ENCODE measurements at places on chromosomes 1 and 21.
A peak's percentile ranks its signal among the peaks of the same experiment; 100 is the strongest.

DNA sequence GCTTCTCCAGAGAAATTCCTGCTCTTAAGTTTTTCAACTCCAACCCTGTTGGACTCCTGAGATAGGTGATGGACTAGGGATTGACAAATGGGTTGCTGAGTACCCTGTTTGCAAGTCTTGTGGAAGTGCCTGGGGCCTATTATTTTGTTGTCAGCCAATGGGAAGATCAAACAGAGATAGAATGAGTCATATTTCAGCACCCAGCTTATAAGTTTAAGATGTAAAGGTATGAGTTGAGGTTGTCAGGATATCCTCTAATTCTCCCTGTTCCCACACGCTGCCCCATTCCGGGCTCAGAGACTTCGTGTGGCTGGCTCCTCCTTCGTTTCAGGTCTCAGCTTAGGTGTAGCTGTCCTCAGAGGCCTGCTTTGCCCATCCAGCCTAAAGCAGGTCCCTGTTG is 91.8 kb downstream of the CENPF start:
- DNase-seq: no peak

- DNase-seq: no peak
These were observed at the start of gene LY9 for GRCh38 chr1:160795951-160796383. TSS of gene LY9 (plus strand) at chr1:160796174. CDS start at chr1:160796188, 14 bp downstream.

GRCh38 chr1:155184835-155185782 is 11.5 kb downstream of the TRIM46 start:
- no peak for DNase-seq

GRCh38 chr21:44421901-44422840 is 33.1 kb upstream of the LRRC3 start:
- DNase-seq: no peak

DNA sequence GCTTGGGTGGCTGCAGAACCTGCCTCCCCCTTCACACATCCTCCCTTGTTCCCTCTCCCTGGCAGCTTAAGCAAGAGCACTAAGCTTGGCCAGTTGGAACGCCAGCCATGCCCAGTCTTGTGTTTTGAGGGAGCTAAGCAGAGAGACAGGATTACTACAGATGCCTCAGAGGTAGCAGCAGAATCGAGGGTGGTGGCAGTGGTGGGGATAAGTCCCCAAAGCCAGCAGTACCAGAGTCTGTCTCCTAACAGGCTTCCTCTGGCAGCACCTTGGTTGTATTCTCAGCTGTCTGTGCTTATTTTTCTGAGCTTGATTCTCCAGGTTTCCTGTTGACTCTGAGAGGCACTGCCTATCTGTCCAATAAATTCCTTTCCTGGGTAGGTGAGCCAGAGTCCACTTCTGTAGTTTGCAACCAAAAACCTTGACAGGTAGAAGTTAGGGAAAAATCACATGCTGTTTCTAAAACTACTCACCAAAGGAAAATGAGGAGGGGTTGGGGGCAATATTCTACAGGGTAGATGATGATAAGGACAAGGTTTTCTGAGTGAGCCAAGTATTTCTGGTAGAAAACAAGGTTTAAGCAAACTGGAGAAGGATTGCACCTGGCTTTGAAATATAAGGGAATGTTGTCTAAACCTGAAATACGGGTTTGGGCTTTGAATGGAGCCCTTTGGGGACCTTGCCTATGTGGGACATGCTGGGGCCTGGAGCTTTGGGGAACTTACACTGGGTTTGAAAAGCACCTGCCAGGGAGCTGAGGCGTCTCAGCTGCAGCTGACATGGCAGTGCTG is 100.8 kb downstream of the PBX1 start:
- no peak for DNase-seq

DNA sequence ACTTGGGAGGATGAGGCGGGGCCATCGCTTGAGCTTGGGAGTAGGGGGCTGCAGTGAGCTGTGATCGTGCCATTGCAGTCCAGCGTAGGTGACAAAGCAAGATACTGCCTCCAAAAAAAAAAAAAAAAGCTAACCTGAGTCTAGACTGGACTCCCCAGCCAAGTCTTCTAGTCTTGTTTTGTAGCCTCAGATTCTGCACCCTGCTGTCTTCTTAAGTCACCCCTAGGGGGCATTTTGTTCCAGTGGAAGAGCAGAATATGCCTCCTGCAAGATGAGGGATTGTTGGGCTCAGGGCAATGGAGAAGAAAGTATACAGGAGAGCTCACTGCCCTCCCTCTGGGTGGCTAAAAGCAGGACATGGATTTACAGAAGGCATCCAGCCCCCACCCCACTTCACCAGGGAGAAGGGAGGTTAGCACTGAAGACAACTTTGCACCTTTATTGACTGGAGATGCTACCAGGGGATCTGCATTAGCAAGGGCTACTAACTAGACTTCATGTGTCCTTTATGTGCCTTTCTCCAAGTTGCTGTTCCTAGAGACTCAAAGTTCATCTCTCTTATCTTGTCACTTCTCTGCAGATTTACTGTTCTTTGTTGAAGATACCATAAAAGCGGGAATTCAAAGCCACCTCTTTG is 15.3 kb upstream of the RNF187 start:
- DNase-seq: no peak

DNA sequence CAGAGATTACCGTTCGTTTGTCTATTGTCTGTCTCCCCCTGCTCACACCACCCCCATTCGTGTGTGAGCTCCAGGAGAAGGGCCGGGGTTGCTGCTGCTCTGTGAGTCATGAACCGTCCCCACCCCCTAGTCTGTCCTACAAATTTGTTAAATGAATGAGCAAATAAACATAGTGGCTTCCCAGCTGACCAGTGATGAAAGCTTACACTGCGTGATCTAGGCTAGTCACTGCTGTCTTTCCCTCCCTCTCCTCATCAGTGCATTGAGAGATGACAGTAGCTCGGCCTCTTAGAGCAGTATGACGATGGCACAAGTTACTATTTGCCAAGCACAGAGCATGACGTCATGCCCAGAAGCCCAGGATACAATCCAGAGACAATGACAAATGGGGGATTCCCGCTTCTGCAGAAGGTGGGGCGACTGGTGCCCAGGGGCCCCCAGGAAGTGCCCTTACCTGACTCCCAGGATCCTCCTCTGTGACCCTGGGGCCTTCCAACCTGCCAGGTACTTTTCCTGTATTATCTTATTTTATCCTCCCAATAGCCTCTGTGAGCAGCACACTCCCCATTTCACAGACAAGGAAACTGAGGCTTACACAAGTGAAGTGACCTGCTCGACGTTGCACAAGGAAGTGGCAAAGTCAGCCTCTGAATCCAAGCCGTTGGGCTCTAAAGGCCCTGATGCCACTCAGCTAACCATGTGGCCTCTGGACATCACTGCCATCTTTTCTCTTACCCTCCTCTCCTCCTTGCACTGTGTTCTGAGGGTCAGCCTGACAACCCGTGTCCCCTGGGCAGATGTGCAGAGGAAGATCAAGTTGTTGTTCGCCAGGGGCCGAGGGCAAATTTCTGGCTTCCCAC is 8.6 kb upstream of the EPHA2 start:
- DNase-seq: no peak

- peak; percentile 51 for DNase-seq
These were observed 77.9 kb downstream of the ADARB1 start for GRCh38 chr21:45152265-45152746.

- no peak for DNase-seq
These were observed 30.3 kb upstream of the USP1 start for GRCh38 chr1:62406576-62406975.

DNA sequence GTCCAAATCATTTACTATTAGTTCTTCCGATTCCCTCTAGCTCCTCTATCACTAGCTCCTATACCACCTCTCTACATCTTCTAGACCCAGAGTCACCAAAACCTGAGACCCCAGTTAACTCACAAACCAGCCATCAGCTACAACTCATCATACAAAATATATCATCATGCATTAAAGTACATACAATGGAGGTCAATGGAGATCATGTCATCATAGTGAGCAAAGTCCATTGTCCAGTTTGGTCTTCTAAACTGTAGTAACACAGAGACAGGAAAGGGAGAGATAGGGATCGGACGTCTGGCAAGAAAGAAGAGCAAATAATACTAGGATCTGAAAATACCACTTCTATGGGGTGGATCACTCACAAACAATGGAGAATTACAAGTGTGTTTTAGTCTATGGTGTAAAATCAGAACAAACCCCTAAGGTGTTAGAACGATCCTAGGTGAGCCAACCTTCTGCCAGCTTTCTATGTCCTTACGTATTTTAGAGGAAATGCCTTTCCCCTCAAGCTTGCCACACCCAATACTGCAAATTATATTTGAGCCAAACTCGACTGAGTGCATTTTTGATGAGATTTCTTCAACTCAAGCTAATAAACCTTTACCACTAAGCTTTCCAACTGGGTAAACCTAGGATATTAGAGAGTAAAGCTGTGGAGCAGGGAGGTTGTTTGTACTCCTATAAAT is 3.9 kb downstream of the ADIPOR1 start:
- DNase-seq: no peak

All from neural crest cell (in vitro differentiated cells).